ENCODE measurements at places on chromosomes 1 and 21. TPM values are rescaled to one million over a fixed set of nuclear protein-coding genes. Genes with fewer than 3 reads are reported as not detected.

DNA sequence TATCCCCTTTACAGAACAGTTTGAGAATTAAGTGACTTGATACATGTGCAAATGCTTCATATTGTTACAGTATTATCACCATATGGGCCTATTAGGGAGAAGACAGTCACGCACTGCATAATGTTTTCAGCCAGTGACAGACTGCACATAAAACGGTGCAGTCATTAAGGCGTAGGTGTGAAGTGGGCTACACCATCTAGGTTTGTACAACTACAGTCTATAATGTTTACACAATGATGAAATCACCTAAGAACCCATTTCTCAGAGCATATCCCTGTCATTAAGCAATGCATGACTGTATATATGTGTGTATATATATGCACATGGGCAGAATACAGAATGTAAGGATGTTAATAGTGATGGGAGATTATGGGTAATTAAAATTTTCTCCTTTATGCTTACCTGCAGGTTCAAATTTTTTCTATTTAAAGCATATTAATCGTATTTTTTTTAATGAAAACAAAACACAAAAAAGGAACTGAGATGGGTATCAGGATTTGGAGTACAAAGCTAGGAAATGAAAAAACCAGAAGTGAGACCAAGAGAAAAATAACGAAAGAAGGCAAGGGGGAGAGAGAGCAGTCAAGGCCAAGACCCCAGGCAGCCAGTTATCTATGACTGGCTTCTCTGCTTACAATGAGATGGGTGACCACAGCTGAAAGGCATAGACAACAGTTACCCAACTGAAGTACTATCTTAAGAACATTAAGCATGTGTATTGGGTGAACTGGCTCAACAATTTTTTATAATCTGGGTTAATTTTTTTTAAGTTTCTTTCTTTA is 122.9 kb upstream of the DAB1 start:
- DNase-seq = no peak
- H3K36me3 ChIP-seq = no peaks in the 10 kb centered on the region
- H3K4me3 ChIP-seq = no peak overlapping the region
- no peak overlapping the region for H3K27ac ChIP-seq

Gene KRTAP19-1
- not detected for total RNA-seq

GRCh38 chr1:1286313-1287261 is 6.4 kb downstream of the SCNN1D start:
- H3K27ac ChIP-seq = no peak overlapping the region
- no peak overlapping the region for H3K4me3 ChIP-seq
- no peaks in the 10 kb centered on the region for H3K36me3 ChIP-seq
- no peaks in the 10 kb centered on the region for H3K27me3 ChIP-seq

Gene CELA2A
- 1.3 TPM for total RNA-seq

Gene SLC2A5
- 17.5 TPM for total RNA-seq

- no peaks in the 10 kb centered on the region for H3K36me3 ChIP-seq
- no peak for DNase-seq
- no peak overlapping the region for H3K4me3 ChIP-seq
- H3K27ac ChIP-seq = no peak overlapping the region
These were observed 329.1 kb upstream of the NFIA start for GRCh38 chr1:60753036-60753900.

- no peaks in the 10 kb centered on the region for H3K27me3 ChIP-seq
- no peak overlapping the region for H3K4me3 ChIP-seq
- no peak overlapping the region for H3K27ac ChIP-seq
- no peaks in the 10 kb centered on the region for H3K36me3 ChIP-seq
These were observed 4.1 kb downstream of the KRTAP12-1 start for GRCh38 chr21:44677881-44678280.

DNA sequence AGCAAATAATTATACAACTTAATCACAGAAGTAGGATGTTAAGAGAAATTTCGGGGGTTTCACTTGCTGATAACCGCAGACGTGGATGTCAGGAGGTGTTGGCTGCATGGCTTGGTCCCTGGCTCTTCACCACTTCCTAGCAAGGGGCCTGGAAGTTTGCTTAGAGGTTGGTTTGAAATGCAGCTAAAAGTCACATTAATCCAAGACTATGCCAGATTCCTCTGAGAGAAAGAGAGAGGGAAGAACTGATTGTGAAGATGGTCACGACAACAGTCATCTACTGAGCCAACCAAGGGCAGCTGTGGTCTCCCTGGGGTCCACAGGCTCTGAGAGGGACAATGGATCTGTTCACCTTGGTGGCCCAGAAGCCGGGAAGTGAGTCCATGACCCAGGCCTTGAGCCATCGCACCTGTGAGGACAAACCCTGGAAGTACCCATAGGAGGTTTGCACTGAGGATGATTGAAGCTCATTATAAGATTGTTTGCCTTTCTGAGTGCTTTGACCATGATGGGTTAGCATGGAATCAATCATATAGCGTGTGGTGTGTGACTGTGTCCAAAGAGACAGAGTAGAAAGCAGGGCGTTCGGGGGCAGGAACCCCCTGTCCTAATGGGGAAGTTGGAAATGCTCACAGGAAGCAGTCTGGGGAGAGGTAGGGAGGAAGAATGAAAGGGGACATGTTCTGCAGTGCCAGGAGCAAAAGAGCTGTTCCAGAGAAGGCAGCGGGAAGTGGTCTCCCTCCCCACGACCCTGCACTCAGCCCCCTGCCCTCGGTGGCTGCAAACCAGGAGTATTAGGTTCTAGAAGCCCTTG is 47.1 kb downstream of the UMODL1 start:
- DNase-seq = no peak
- no peaks in the 10 kb centered on the region for H3K4me1 ChIP-seq
- H3K27ac ChIP-seq = no peak overlapping the region
- H3K36me3 ChIP-seq = no peaks in the 10 kb centered on the region
- no peak overlapping the region for H3K4me3 ChIP-seq

DNA sequence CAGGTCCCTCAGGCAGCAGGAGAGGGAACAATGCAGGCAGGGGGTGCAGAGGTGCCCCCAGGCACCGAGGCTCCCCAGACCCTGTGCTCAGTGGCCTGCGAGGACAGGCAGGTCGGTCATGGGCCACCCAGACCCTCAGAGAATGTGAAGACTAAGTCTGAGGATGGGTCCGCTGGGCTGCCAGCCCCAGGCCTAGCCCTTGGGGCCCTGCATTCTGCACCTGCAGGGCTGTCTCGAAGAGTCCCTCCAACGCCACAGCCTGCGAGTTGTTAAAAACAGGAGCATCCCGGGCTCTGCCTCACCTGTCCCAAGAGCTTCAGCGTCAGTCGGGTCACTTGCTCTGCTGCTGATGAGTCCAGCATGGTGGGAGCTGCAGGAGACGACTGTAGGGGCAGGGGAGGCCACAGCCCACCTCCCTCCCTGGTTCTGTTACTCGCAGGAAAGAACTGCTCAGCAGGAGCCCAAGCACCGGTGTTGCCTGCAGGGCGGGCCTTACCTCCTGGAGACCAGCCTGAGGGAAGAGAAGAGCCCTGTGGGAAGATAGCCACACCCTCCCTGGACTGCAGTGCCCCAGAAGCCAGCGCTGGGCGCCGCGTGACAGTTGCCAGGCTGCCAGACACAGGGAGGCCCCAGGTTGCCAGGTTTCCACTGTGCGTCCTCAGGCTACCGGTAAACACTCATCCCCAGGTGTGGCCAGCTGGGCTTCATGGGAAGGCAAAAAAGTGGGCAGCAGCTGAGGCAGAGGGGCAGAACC is 5.8 kb downstream of the C21orf58 start:
- H3K4me3 ChIP-seq = no peak overlapping the region
- DNase-seq = no peak
- no peaks in the 10 kb centered on the region for H3K27me3 ChIP-seq
- H3K36me3 ChIP-seq = no peaks in the 10 kb centered on the region
- H3K4me1 ChIP-seq = no peaks in the 10 kb centered on the region

- no peaks in the 10 kb centered on the region for H3K4me1 ChIP-seq
- H3K36me3 ChIP-seq = no peaks in the 10 kb centered on the region
- no peak overlapping the region for H3K27ac ChIP-seq
- no peak for DNase-seq
- no peak overlapping the region for H3K4me3 ChIP-seq
These were observed 310.0 kb downstream of the PBX1 start for GRCh38 chr1:164868990-164869389.

Gene OBSCN
- 19.3 TPM for total RNA-seq

GRCh38 chr1:209383422-209383821 is 200.1 kb upstream of the CAMK1G start:
- H3K27me3 ChIP-seq = peaks cover 2% of the 10 kb centered on the region
- H3K4me3 ChIP-seq = no peak overlapping the region
- no peaks in the 10 kb centered on the region for H3K36me3 ChIP-seq
- H3K27ac ChIP-seq = no peak overlapping the region
- no peaks in the 10 kb centered on the region for H3K4me1 ChIP-seq

DNA sequence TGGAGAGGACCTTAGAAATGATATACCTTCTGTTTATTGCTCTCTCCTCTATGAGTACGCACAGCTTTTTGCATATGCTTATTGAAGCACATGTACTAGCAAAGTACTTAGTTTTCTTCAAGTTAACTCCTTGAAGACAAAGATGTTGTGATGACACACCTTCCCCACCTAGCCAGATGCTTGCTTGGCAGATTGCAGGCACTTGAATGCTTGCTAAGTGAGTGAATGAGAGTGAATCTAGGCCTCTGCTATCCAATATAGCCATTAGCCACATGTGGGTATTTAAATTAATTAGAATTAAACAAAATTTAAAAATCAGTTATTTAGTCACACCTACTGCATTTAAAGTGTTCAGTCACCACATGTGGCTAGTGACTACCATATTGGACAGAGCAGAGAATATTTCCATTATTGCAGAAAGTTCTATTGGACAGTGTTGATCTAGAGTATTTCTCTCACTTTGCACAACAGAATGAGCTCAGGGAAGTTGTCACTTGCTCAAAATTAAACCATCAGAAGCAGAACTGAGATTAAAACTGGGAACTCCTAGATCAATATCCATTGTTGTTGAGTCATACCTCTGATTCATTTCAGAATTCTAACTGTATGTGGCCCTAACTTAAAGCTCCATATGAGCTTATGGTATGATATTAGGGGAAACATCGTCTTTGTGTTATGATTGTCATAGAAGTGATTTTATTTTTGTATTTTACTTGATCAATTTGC is 8.6 kb upstream of the EEIG2 start:
- H3K4me3 ChIP-seq = no peak overlapping the region
- H3K4me1 ChIP-seq = no peaks in the 10 kb centered on the region
- H3K27me3 ChIP-seq = no peaks in the 10 kb centered on the region
- DNase-seq = no peak
- H3K36me3 ChIP-seq = no peaks in the 10 kb centered on the region
- H3K27ac ChIP-seq = no peak overlapping the region

Gene TDRD5
- not detected for total RNA-seq

Gene TP73
- 0.18 TPM for total RNA-seq

GRCh38 chr1:234546890-234547788 is 62.8 kb downstream of the IRF2BP2 start:
- H3K27ac ChIP-seq = no peak overlapping the region
- DNase-seq = no peak
- H3K36me3 ChIP-seq = no peaks in the 10 kb centered on the region
- no peaks in the 10 kb centered on the region for H3K4me1 ChIP-seq
- H3K27me3 ChIP-seq = no peaks in the 10 kb centered on the region
- no peak overlapping the region for H3K4me3 ChIP-seq

DNA sequence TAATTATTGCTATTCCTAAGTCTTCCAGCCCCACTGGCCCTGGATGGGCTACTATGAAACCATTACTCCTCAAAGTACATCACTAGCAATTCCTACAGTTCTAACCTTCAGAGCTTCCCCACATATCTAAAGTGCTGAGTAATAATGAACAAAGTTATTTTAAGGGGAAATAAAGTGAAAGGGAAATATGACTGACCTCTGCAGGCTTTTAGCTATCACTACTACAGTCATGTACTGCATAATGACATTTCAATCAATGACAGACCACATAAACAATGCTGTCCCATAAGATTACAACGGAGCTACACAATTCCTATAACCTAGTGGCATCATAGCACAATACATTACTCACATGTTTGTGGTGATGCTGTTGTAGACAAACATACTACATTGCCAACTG is 32.5 kb upstream of the ASPM start:
- no peak overlapping the region for H3K27ac ChIP-seq
- H3K27me3 ChIP-seq = no peaks in the 10 kb centered on the region
- no peaks in the 10 kb centered on the region for H3K4me1 ChIP-seq
- H3K4me3 ChIP-seq = no peak overlapping the region
- peaks cover 2% of the 10 kb centered on the region for H3K36me3 ChIP-seq

DNA sequence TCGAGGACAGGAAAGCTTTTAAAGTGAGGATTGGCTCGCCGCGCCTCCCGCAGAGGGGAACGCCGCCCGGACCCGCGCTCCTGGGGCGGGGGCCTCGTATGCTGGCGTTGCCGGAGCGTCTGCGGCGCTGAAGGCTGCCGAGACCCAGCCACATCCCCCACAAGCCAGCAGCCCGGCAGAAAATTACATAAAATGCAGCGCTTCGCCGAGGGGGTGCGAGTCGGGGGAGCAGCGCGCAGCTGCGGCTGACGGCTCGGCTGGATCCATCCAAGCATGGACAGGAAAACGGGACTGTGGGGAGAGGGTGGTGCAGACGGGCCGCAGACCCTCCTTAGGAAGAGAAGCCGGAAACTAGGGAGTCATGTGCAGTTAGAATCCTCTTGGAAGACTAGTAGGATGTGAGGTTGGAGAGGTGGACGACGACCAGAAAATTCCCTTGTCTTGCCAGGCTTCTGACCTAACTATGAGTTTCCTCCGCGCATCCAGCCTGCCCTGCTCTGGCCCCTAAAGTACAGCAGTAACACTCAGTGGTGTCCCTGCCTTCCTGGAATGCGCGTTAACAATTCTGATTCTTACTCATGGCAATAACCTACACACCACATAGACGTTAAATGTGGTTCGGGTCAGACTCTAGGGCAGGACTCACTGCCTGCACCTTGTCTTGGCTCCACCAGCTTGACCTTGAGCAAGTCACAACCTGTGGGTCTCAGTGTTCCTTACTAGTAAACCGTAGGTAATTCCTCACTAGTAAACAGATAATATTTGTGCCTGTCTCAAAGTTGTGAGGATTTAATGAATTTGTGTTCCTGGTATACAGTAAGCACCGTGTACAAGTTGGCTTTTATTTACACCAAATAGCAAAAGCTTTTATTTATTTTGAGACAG is 953 bp upstream of the BRWD1 start:
- H3K27me3 ChIP-seq = no peaks in the 10 kb centered on the region
- no peaks in the 10 kb centered on the region for H3K36me3 ChIP-seq
- peak overlapping the region; percentile 98 for H3K4me3 ChIP-seq
- no peaks in the 10 kb centered on the region for H3K4me1 ChIP-seq
- H3K27ac ChIP-seq = peak overlapping the region; percentile 46

Gene CHRM3
- total RNA-seq = 4.0 TPM

DNA sequence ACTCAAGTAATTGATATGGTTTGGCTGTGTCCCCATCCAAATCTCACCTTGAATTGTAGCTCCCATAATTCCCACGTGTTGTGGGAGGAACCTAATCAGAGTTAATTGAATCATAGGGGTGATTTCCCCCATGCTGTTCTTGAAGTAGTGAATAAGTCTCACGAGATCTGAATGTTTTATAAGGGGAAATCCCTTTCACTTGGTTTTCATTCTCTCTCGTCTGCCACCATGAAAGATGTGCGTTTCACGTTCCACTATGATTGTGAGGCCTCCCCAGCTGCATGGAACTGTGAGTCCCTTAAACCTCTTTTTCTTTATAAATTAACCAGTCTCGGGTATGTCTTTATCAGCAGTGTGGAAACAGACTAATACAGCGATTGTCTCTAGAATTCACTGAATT is 135.4 kb downstream of the BACH1 start:
- H3K27me3 ChIP-seq = no peaks in the 10 kb centered on the region
- no peaks in the 10 kb centered on the region for H3K36me3 ChIP-seq
- no peak for DNase-seq
- no peak overlapping the region for H3K27ac ChIP-seq
- H3K4me3 ChIP-seq = no peak overlapping the region
